ENCODE measurements at places on chromosomes 5 and 9.
A peak's percentile ranks its signal among the peaks of the same experiment; 100 is the strongest.

DNA sequence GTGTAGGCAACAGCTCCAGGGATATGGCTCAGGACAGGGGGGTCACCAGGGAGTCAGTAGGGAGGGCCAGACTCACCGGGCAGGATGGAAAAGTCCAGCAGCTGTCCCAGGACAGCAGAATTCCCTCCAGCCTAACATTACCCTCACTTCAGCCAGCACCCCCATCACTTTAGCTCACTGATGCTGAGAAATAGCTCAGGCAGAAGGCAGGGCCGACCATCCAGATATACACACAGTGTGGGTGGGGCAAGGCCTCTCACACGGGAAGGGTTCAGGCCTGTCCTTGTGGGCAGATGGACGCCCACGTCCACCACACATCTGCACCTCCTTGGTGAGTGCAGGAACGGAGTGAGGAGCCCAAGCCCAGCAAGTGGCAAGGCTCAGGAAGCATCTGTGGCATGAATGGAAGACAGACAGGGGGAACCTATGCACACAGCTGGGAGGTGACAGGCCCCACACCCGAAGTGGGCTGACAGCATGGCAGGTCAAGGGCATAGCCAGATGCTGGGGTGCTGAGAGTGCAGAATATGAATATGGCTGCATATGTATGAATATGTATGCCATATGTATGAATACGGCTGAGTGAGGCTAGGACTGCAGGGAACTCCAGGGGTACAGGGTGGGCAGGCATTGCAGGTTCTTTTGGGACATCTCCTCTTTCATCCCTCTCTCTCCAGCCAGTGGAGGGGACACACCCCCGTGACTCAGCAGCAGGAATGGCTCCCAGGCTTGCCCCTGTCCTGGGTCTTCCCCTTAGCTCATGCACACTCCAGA lies 17.0 kb downstream of the BICD2 start:
- no peak for DNase-seq

DNA sequence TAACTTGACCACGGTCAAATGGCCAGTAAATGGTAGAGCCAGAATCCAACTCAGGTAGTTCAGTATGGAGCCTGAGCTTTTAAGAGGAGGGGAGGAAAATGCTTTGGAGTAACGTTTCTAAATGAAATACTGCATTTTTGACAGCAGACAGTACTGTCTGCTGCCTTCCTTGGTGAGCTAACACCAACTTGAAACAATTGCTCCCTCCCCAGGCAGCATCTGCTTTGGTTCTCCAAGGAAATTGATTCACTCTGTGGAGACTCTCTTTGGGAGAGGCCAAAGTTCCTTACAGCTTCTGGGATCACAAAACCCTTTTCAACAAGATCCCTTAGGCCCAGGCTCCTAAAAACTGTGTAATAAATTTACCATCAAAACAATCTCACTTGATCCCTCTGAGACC lies 75.2 kb upstream of the SSBP2 start:
- DNase-seq: no peak

GRCh38 chr9:89215342-89215741 lies 36.7 kb upstream of the SHC3 start:
- DNase-seq: no peak

- DNase-seq: no peak
Measured at GRCh38 chr5:120778491-120779484, 314.7 kb downstream of the PRR16 start.

DNA sequence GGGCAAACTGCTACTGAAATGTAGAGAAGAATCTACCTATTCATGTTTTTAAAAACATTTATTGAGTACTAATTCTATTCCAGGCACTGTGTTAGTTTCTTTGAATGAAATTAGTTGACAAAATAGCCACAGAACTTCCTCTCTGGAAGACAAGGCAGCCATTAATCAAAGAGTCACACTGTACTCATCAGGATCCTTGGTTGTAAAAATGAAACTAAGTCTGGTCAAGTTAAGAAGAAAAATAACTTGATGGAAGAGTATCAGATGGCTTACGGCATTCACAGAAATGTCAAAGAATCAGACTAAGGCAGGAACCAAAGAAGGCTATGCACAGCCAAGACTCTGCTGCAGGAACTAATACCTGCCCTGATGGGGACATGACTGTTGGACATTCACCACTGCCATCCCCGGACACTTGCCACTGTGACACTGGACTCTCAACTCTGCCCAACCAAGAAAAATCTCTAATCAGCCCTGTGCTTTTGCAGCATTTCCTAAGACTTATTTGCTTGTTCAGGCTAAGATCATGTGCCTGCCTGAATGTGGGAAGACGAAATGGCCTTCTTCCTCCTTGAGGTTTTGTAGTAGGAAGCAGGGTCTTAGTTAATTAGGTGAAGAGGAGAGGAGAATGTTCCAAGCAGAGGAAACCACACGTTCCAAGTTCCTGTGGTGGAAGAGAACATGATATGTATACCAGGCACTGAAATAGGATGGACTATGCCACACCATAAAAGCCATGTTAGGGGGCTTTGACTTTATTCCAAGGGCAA lies 23.3 kb upstream of the NDUFB6 start:
- DNase-seq: no peak

DNA sequence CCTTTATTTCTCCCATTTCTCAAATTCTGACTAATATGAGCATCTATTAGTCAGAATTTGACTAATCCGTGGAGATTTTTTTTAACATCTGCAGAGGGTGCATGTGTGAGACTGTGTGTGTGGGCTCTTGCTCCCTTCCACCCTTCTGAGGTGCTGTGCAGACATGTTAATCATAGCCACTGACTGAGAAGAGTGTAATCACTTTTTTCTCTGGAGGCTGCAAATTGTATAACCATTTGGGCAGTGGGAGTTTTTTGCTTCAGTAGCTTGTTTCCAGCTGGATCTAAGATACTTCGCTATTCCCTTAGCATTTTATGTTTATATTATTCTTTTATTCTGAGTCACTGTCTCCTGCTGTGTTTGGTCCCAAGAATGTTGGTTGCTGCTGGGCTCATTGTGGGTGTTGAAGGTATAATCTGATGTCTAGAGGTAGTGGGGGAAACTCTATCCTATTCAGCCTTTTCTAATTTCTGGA lies 66.2 kb downstream of the ARHGEF28 start:
- DNase-seq: peak; percentile 37

DNA sequence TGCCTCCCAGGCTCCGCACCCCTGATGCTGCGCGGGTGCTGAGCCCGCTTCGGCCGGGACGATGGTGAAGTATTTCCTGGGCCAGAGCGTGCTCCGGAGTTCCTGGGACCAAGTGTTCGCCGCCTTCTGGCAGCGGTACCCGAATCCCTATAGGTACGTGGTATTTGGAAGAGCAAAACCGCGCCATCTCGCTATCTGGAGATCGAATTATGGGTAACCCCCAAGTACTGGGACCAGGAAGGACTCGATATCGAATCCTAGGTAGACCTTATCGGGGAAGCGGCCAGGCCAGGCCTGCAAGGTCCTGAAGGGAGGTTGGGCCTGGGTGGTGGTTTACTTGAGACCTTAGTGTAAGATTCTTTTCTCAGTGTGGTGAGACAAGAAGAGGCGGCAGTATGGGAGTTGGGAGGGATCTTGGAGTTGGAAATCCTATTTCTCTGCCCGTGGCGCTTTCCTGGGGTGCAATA lies 359 bp downstream of the PRELID1 start:
- DNase-seq: no peak

DNA sequence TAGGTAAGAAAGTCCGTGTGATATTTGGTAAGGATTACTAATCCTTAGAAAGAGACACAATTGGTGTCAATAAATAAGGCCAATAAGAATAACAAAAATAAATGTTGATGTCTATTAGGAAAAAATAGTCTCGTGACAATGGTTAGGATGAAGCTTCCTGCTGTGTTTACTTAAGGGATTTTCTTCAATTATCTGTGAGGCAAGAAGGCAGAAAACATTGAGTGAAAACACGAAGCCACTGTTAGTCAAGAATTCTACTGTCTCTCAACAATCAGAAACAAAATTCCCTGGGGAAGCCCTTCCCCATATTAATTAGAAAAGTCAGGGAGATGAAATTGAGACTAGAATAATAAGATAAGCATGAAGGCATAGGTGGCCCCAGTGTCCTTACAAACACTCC lies 149.0 kb downstream of the SYK start:
- DNase-seq: no peak

GRCh38 chr9:108552459-108553040 lies 303.2 kb downstream of the ACTL7B start:
- DNase-seq: no peak

- DNase-seq: no peak
Measured at GRCh38 chr5:84825606-84826005, 440.9 kb upstream of the EDIL3 start.

DNA sequence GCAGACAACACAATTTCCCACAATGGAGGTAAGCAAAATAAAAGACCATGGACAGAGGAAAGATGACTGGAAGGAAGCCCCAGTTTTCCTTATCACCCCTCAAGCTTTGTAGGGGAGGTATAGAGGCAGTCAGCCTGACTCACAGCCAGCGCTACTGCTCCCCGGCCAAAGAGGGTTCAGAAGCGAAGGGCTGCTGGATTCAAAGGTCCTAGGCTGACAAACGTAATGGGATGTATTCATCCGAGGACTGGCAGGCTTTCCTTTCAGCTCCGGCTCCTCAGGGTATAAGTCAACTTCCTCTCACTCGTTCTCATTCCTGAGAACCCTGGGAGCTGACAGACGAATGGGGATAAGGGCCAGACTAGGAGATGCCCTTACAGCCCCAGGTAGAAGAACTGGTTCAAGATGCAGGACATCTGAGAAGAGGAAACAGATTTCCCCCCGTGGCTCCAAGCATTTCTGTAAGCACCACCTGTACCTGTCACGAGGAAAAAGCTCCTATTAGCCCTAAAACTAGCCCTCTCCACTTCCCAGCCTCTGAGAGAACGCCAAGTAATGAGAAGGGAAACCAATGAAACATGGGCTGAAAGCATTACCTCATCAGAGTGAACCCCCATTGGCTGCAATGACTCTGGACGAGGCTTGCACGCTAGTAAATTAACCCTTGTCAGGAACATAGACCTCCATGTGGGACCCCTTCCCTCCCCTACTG lies 22.1 kb upstream of the FAM13B start:
- no peak for DNase-seq
